ENCODE measurements at places on chromosomes 12 and 14.
A peak's percentile ranks its signal among the peaks of the same experiment; 100 is the strongest.

- DNase-seq, result no peak
These were observed 48.5 kb upstream of the CSRP2 start for GRCh38 chr12:76927170-76927784.

- DNase-seq, result no peak
These were observed 57.8 kb upstream of the VRK1 start for GRCh38 chr14:96739200-96739910.

GRCh38 chr14:55160989-55161388 is 30.4 kb downstream of the DLGAP5 start:
- peak; percentile 64 for DNase-seq

DNA sequence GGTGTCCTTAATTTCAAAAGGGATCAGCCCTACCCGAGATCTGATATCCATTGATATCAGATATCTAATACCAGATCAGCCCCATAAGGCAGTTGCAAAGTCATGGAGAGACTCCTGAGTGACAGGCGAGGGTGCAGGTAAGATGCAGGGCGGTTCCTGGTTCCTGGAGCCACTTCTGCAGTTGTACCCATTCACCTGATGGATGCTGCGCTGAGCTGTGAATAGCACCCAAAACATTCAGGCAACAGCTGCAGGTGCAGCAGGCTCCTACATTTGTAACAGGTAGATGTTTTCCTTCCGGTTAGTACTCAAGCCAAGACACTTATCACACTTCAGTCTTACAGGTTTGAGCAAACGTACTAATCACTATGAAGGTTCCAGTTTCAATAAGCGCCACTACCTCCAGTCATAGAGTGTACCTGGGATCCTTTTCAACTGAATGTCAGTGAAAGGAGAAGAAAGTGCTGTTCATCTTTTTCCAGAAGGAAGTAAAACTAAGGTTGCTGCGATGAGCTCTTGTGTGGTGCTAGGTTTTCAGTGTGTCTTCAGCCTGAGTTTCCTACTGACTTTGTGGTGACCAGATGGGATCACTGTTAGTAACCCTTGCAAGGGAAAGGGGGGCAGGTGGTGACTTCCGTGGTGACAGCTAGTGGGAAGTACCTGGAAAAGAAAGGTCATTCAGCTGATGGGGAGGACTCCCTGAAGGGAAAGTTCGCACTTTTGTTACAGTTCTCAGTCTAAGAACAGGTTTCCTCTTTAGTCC is 1.9 kb downstream of the ATP6V0A2 start:
- DNase-seq, result peak; percentile 7

GRCh38 chr12:95269892-95270291 is 52.3 kb downstream of the VEZT start:
- DNase-seq, result no peak

GRCh38 chr14:104973135-104973384 is 5.1 kb downstream of the AHNAK2 start:
- DNase-seq, result no peak

GRCh38 chr12:68397566-68398158 is 65.5 kb upstream of the MDM1 start:
- DNase-seq, result no peak

Data from CD4-positive, alpha-beta T cell treated with Interleukin-1 beta for 1 hour (primary cell).